ENCODE measurements at places on chromosomes 1 and 21. TPM values are rescaled to one million over a fixed set of nuclear protein-coding genes. Genes with fewer than 3 reads are reported as not detected.

The LUZP1 gene
- total RNA-seq, result 27.7 TPM

The RRP1B gene
- total RNA-seq, result 77.8 TPM

The FAM151A gene
- total RNA-seq, result not detected

The EXO1 gene
- total RNA-seq, result 52.2 TPM

The CYP4A11 gene
- not detected for total RNA-seq

The TMEM9 gene
- total RNA-seq, result 13.2 TPM

The EFNA3 gene
- total RNA-seq, result 3.0 TPM

The MTMR11 gene
- total RNA-seq, result 8.5 TPM

The CD53 gene
- 204 TPM for total RNA-seq

- DNase-seq, result no peak
Observed at GRCh38 chr1:43366179-43366578, 1.6 kb downstream of the ELOVL1 start.

GRCh38 chr1:6587261-6588005, 7.6 kb downstream of the ZBTB48 start:
- no peak for DNase-seq

DNA sequence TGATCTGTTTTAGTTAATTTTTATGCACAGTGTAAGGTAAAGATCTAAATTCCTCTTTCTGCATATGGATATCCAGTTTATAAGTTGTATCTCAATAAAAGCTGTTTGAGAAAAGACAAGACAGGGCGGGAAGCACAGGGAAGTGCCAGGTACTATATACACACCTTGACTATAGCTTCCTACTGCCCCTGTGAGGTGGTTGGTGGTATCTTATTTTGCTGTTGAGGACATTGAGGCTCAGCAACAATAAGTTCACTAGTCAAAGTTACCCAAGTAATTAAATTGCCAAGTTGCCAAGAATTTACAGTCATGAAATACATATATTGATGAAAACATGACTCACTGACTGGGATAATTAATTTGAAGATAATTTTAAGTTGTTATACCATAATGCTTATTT, 109.1 kb downstream of the CD247 start:
- no peak for DNase-seq

- peak; percentile 37 for DNase-seq
Observed at GRCh38 chr21:41121785-41122415, 46.1 kb upstream of the BACE2 start.

GRCh38 chr1:47409311-47410067, 6.6 kb upstream of the FOXE3 start:
- DNase-seq, result no peak

- DNase-seq, result no peak
Observed at GRCh38 chr1:244789731-244790130, 45.7 kb upstream of the COX20 start.

DNA sequence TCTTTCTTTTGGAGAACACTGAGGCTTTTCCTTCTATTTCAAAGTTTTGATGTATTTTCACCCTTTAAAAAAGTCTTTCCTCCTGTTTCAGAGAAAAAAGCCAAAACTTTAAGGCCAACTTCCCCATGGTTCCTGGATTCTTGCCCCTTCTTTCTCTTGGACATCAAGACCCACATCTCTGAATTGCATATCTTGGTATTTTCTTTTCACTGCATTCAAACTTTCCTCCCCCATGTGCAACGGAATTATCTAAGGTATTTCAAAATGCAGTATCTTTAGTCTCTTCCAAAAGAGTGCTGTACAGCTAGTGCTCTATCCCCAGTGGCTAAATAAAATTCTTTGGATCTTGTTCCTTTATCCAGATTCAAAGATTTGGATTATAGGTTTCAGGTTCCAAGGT, 81.1 kb upstream of the TSPAN2 start:
- no peak for DNase-seq

DNA sequence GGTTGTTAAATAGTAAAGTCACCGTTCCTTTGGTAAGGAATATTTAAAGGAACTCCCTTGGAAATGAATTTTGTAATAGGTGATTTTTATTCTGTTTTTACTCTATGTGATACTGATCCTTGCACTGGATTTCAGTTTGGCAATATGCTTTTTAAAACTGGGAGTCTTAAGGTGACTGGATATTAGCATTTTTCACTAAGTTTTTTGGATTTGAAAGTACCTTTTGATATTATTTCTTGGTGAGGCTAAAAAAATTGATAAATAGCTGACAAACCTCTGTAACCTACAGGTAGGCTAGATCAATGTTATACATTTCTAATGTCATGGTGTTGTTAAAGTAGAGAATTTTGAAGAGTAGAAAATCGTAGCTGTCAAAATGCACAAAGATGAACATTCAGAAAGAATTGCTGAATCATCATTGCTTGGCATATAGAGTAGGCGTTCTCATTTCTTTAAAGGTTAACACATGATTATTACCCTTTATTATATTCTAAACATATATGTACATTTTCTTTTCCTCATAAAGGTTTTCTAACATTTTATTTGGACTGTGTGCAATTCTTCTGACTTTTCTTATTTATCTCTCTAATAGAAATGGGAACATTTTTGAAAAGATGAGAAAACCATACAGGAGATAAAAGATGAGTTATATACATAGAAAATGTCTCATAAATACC, 1.5 kb upstream of the DNAJB4 start:
- DNase-seq, result no peak

- no peak for DNase-seq
Observed at GRCh38 chr1:230125141-230125540, 58.1 kb downstream of the GALNT2 start.

GRCh38 chr1:161763522-161764098, 2.5 kb upstream of the ATF6 start:
- peak; percentile 21 for DNase-seq

DNA sequence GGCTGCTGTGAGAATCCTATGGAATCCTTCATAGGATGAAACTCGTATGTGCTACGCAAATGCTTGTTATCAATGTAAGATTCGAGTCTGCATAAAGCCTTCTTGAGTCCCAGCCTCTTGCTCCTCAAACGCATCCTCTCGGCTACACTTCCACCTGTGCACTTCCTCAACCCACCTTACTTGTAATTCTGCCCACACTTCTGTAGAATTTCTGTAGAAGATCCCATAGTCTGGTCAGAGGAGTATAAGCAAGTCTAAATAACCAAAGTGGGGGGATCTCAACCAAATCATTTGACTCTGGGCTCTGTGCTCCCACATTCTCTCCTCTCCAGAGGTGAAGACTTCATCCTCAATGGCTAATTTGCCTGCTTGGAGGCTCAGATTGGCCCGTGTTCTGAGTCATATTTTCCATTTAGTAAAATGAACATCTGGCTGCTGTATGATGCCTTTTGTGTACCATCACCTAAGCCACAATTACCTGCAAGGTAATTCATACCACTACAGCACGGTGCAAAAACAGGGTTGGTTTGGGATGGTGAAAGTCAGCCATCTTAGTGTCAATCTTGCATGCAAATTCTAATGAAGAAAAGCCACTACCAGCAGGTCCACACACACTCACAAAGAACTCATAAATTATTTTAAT, 63.2 kb downstream of the ITPKB start:
- DNase-seq, result no peak

DNA sequence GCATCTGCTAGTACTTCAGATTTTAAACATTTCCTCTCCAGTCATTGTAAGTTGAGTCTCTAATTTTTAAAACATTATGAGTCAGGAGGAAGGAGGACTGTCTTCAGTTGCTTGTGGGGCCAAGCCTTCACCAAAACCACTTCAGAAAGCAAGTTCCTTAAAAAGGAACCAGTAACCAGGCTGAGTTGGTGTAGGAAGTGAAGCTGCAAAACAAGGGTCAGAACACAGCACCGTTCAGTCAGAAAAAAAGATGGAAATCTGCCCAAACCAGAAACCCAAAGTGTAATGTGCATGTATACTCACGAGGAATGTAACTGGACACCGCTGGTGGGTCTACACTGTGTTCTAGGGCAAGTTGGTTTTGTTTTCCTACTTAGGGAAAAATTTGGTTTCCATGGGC, 402.1 kb downstream of the SETD4 start:
- DNase-seq, result no peak

DNA sequence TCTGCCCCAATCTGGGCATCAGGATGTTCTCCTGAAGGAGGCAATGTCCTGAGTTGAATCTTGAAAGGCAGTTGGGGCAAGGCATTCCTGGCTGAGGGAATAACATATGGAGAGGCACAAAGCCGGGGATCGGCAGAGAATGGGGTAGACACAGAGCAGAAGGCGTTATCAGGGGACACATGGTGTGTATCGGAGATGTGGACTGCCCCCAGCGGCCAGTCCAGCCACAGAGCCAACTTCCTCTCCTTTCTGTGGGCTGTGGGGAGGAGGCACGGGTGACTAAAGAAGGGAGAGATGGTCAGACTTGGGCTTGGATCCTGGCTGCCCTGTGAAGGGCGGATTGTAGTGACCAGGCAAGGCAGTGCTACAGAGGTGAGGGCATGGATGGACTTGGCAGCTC, 32.1 kb downstream of the FOXD2 start:
- DNase-seq, result no peak

DNA sequence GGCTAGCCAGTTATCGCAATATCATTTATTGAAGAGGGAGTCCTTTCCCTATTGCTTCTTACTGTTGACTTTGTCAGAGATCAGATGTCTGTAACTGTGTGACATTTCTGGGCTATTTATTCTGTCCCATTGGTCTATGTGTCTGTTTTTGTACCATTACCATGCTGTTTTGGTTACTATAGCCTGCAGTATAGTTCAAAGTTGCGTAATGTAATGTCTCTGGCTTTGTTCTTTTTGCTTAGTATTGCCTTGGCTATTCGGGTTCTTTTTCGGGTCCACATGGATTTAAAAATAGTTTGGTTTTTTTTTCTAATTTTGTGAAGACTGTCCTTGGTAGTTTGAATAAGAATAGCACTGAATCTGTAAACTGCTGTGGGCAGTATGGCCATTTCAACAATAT, 273.7 kb downstream of the SDCCAG8 start:
- DNase-seq, result no peak

DNA sequence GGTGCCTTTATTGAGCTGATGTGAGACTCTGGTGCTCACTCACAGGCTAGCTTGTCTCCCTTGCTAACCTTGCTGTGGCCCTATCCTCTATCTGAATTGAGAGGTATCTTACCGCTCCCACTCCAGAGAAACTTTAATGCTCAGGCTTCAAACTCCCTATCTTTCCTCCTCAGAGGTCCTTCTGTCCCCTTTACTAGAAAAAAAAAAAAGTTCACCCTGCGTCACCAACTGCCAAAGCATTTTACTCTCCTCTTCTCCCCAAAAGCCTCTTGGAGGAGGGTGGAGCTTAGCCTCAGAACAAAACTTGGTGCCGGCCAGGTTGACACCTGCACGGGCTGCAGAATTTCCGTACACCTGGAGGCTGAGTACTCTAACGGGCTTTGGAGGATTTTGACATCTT, 55.1 kb downstream of the ATP2B4 start:
- no peak for DNase-seq

DNA sequence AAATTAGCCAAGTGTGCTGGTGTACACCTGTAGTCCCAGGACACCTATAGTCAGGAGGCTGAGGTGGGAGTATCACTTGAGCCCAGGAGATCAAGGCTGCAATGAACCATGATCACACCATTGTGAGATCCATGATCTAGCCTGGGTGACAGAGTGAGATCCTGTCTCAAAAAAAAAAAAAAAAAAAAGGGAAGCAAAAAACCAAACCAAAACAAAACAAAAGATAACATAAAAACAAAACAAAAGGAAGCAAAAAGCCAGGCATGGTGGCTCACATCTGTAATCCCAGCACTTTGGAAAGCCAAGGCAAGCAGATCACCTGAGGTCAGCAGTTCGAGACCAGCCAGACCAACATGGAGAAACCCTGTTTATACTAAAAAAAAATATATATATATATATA, 9.4 kb upstream of the AKR1A1 start:
- no peak for DNase-seq

GRCh38 chr1:26470878-26471497, 1.3 kb upstream of the HMGN2 start:
- no peak for DNase-seq

- no peak for DNase-seq
Observed at GRCh38 chr1:90206260-90206659, 211.3 kb downstream of the ZNF326 start.

- DNase-seq, result no peak
Observed at GRCh38 chr1:3731583-3732433, 20.4 kb upstream of the CCDC27 start.

- no peak for DNase-seq
Observed at GRCh38 chr1:6695868-6696267, 5.7 kb downstream of the DNAJC11 start.

DNA sequence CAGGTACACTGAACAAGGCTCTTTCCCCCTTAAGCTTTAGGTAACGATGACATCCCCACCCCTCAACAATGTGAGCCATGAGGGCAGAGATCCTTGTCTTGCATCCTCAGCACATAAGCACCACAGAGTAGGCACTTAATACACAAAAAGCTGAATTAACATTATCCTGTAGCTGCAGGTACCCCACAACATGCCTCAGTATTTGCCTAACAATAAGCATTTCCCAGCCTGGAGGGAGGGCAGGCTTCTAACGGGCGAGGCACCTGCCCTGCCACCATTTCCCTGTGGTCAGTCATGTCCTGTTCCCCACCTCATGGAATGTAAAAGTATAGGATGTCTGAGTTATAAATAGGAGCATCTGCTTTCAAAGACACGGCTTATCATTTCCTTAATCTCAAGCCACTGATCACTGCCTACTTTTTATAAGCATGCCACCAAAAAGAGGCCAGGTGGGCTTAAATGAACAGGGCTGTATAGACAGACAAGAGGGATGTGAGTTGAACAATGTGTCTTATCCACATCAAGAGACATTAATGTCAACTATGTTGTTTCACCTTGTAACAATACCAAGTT, 3.4 kb downstream of the CAPZB start:
- no peak for DNase-seq

GRCh38 chr1:152906023-152906565, 2.3 kb upstream of the IVL start:
- DNase-seq, result no peak

DNA sequence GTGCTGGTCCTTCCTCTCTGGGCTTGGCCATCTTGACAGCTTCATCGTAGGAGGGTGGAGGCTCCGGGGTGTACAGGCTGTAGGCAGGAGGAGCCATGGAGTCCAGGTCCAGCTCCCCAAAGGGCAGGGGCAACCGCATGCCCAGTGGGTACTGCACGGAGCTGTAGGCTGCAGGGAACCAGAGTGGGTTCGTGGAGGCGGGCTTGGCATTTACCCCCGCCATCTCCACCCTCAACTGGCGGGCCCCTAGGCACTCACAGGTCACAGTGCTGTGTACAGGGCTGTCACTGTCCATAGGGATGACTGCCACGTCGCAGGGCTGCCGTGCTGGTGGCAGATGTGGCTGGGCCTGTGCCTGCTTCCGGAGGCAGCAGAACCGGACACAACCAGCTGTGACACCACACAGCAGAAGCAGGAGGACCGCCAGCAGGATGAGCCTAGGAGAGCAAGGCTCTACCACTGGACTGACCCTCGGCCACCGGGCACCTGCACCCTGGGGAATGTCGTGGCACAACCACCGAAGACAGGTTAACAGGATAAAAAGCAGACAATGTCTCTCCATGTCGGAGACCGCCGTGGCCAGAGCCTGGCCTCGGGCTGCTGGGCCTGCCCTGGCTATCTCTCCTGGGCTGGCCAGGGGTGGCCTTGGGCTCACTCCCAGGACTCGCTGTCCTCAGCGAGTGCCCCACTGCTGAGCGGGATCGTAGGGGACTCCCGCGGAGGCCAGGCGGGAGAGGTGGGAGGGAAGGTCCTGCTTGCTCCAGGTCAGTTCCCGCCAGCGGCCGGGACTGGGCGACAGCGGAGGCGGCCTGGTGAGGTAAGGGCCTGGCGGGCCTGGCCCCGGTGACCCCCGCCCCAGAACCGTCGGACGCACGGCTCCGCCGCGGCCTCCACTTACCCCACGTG, 831 bp downstream of the TMEM52 start:
- DNase-seq, result no peak

- DNase-seq, result no peak
Observed at GRCh38 chr1:193787061-193787460, 600.6 kb upstream of the B3GALT2 start.

Measured in activated T-helper 1 cell treated with anti-CD3 and anti-CD28 coated beads, Interleukin-12 subunit alpha, Interleukin-12 subunit beta, Interleukin-2, Interleukin-4 antibody, amounts not matched to agents 30 ng/mL and 10 ng/mL and 1 ng/mL, durations not matched to agents 14 hours and 24 hours and 36 hours (primary cell).